HEK293T (cell line): ENCODE measurements at places on chromosomes 6 and 20.

DNA sequence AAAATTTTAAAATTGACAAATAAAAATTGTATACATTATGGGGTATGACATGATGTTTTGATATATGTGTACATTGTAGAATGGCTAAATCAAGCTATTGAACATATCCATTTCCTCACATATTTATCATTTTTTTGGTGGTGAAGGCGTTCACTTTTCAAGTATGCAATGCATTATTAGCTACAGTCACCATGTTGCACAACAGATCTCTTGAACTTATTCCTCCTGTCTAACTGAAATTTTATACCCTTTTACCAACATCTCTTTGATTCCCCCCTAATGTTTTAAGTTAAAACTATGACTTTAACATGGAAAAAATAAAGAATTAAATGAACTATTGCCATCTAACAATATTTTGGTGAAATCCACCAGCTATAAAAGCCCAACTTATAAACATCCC, 65.2 kb upstream of the UST start:
- DNase-seq: no peak

DNA sequence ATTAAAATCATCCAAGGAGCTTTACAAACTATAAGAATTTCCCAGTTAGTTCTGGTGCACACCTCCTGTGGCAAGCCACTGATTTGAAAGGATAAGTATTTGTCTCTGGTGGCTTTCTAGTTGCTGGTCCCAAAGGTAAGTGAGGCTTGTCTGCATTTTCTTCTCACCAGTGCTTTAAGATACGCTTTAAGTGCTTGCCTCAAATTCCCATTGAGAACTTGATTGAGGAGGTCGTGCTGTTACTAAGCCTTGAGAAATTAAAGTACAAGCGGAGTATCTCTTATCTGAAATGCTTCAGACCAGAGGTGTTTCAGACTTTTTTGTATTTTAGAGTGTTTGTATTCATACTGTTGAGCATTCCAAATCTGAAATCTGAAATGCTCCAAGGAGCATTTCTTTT, 29.9 kb upstream of the MYO6 start:
- DNase-seq: no peak

GRCh38 chr6:24683297-24684296, 16.7 kb downstream of the ACOT13 start:
- DNase-seq: no peak

DNA sequence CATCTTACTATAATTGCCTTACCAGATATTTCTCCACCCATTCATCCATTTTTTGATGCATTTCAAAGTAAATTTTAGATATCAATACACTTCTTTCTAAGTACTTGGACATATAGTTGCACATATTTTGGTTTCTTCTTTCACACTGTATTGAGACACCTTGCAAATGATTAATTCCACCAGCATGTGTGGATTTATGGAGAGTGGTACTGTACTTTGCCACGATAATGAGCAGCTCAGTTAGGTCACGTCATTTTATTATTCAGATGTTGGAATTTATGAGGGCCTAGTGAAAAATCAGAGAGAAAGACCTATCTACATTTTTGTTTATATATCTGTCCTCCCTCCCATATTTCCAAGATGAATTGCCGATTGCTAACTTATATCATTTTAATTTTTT, 5.3 kb downstream of the NFYA start:
- DNase-seq: no peak

- no peak for DNase-seq
Observed at GRCh38 chr6:29517728-29518440, 30.1 kb upstream of the MAS1L start.

- no peak for DNase-seq
Observed at GRCh38 chr20:49890471-49891361, 24.6 kb downstream of the SPATA2 start.

GRCh38 chr20:48841875-48842529, 14.2 kb upstream of the PREX1 start:
- no peak for DNase-seq

- no peak for DNase-seq
Observed at GRCh38 chr6:5138995-5139827, 54.1 kb downstream of the PPP1R3G start.

- DNase-seq: no peak
Observed at GRCh38 chr6:154782193-154782592, 49.0 kb downstream of the SCAF8 start.

GRCh38 chr20:31806564-31807355, 12.4 kb upstream of the MYLK2 start:
- no peak for DNase-seq

- DNase-seq: no peak
Observed at GRCh38 chr6:28496099-28496779, 19.4 kb downstream of the GPX6 start.

DNA sequence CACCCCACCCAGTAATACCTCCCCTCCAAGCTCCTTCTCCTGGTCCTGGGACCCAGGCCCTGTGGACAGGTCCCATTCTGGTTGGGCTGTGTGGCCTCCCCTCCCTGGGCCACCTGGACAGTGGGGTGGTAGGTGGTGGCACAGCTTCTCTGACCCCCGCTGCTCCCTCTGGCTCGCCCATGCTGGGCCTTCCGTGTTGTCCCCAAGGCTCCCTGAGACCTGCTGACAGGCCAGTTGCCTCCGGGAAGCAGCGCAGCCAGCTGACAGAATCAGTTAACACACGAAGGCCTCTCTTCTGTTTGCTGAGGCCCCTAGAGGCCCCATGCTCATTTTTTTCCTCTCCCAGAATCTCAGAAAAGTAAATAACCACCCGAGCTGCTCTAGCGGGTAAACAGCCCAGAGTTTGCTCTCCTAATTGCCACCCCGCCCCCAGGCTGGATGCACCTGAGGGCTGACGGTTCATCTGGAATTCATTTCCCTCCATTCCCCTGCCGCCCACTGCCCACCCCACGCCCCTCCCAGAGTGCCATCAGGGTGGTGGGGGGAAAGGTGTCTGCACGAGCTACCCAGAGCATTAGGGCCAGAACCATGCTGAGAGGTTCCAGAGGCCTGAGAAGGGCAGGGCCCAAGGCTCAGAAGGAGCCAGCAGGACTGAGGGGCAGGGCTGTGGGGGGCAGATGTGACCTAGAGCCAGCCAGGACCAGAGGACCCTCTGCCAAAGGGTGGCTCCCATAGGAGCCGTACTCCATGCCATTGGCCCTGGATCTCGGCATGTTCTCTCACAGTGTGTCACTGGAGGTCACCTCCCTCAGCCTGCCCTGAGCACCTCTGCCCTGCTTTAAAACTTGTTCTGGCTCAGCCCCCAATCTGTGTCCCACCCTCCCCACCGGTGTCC, 157.5 kb downstream of the GRM4 start:
- DNase-seq: no peak
